ENCODE measurements at places on chromosomes 1 and 21. TPM values are rescaled to one million over a fixed set of nuclear protein-coding genes. Genes with fewer than 3 reads are reported as not detected.

DNA sequence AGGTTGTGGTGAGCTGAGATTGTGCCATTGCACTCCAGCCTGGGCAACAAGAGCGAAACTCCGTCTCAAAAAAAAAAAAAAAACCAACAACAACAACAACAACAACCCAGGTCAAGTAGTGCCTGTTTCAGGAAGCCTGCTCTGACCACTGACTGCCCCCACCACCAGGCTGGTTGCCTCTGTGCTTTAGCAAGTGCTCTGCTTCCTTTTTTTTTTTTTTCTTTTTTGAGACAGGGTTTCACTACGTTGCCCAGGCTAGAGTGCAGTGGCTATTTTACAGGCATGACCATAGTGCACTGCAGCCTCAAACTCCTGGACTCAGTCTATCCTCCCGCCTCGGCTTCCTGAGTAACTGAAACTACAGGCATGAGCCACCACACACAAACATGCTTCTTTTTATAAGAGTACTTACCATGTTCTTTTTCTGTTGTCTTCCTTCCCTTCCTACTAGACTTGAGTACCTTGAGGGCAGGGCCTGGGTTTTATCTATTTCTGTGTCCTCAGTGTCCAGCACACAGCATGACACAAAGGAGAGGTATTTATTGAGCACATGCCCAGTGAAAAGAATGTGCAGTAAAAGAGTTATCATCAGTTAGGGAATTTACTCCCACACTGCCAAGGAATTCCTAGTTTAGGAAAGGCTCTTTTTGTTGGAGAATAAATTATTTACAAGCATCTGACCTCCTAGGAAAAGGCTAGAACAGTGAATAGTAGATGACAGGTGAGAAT, 9.9 kb upstream of the COA7 start:
- DNase-seq: no peak

DNA sequence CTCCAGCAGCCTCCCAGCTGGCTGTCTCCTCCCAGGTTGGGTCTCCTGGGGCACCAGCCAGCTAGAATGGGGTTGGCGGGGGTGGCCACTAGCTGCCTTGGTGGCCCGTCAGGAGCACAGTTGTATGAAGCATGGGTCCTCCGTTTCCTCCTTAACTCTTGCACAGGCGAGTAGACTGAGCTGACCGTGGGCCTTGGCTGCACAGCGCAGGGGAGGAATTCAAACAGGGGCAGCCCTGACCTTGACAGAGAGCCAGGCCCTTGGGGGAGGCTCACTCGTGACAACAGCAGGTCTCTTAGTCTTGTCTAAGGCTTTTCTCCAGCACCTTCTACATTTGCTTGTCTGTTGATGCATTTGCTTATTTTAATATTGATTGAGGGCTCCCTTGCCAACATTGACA, 114.1 kb downstream of the PRDM2 start:
- DNase-seq: no peak

CD247 gene
- 251 TPM for total RNA-seq

DNA sequence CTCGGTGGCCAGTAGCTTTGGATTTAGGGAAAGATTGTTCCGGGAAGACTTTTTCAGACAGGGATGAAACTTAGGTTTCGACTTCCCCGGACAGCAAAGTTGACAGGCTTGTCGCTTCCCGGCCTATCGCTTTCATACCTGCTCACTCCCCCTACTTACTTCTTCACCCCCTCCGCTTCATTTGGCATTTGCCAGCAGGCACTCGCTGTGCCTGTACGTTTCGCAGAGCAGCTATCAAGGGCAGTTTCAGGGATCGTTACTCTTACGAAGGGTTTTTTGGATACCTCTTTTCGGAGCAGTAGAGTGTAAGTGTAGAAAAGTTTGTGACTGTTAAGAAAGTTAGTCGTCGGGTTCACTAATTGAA, 393 bp downstream of the BLZF1 start:
- peak; percentile 46 for DNase-seq

DNA sequence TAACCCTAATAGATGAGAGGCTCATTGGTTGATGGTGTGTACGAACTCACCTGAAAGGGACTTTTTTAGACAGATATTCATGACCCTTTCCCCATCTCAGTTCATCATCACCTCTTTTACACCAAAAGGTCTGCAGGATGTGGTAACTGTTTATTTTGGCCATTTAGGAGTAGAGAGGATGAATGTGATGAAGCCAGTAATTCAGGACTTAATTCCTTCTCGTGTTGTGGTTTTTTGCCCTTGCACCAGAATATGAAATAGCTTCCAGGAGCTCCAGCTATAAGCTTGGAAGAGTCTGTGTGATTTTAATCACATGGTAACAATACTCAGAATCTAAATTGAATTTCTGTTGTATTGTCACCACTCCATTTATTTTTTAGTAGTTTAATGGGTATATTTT, 189.4 kb upstream of the KCTD3 start:
- no peak for DNase-seq

- DNase-seq: no peak
Observed at GRCh38 chr1:243520831-243521230, 265.0 kb downstream of the SDCCAG8 start.

- DNase-seq: no peak
Observed at GRCh38 chr1:169999761-170000160, 74.7 kb downstream of the KIFAP3 start.

GRCh38 chr1:32025515-32025914, 11.8 kb downstream of the KHDRBS1 start:
- DNase-seq: no peak

GRCh38 chr1:200535605-200536004, 84.9 kb downstream of the KIF14 start:
- DNase-seq: peak; percentile 33

DNA sequence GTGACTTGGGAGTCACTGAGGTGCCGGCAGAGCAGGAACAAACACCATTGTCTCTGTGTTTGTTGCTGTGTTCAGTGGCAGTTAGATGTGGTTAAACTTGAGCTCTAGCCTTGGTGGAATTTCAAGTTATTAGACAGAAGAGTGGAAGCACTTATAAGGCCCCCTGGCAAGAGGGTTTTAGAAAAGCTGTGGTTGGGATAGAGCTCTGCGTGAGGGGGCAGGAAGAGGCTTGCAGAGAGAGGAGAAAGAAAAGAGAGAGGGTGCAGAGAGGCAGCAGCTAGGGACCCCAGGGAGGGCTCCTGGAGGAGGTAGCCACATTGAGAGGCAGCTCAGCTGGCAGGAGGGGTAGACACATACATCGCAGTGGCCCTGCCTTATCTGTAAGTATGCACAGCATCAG, 128.2 kb downstream of the GALNT2 start:
- DNase-seq: no peak

- DNase-seq: no peak
Observed at GRCh38 chr1:50917138-50918137, 42.6 kb downstream of the FAF1 start.

DNA sequence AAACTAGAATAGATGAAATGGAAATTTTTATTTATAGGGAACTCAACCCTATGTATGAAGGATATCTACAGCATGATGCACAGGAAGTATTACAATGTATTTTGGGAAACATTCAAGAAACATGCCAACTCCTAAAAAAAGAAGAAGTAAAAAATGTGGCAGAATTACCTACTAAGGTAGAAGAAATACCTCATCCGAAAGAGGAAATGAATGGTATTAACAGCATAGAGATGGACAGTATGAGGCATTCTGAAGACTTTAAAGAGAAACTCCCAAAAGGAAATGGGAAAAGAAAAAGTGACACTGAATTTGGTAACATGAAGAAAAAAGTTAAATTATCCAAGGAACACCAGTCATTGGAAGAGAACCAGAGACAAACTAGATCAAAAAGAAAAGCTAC, 7.9 kb downstream of the USP1 start:
- DNase-seq: no peak

RGS8 gene
- not detected for total RNA-seq

NBL1 gene
- total RNA-seq: 17.5 TPM

- DNase-seq: no peak
Observed at GRCh38 chr1:228205526-228206436, 2.1 kb upstream of the OBSCN start.

PADI3 gene
- not detected for total RNA-seq

GRCh38 chr1:186202271-186202764, 172.7 kb downstream of the TPR start:
- no peak for DNase-seq

KLHDC9 gene
- 0.30 TPM for total RNA-seq

DNA sequence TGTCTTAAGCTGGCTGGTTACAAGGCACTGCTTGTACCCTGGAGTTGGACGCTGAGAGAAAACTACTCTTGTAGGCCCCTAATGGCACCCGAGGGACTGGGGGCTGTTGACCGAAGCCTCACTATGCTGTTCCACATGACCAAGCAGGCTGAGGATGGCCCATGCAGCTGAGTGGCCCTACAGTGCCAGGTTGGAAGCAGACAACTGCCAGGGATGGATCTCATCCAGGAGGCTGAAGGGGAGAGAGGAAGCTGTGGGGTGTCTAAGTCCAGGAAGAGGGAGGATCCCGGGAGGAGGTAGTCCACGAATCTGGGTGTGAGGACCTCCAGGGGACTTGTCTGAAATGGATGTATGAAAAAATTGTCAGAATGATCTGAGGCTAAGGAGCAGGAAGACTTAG, 45.8 kb downstream of the FOXD2 start:
- DNase-seq: no peak

DNA sequence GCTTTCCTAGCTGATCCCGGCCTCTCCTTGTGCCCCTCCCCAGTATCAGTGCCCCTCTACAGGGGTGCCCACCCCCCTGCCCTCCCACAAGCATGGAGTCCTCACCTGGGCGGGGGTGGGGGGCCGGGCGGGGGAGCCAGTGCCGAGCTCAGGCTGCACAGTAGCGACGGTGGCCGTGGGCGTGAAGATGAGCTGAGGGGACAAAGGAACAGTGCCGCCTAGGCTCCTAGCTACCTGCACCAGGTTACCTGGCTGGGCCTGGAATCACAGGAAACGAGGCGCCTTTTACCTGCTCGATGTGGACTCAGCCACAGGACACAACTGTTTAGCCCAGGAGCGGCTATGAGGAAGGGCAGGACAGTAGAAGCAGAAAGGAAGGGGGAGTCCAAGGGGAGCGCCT, 47.5 kb upstream of the A3GALT2 start:
- no peak for DNase-seq

GRCh38 chr1:94816030-94816429, 4.1 kb upstream of the SLC44A3 start:
- no peak for DNase-seq

DNA sequence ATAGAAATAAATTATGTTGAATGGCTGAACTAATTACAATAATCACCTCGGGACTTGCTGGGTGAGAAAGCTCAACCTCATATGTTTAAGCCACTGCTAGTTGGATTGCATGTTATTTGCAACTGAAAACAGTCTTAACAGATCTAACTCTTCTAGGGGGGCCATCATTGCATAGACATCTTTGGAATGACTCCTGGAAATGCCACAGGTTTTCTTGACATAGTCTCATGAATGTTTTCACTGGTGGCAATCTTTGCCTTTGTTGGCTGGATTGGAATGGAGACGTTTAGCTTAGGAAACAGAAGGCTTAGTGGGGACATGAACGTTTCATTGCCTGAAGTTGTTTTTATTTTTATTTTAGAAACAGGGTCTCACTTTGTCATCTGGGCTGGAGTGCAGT, 8.8 kb upstream of the WDTC1 start:
- DNase-seq: no peak

- DNase-seq: no peak
Observed at GRCh38 chr1:47752559-47752958, 244.6 kb downstream of the TRABD2B start.

DNA sequence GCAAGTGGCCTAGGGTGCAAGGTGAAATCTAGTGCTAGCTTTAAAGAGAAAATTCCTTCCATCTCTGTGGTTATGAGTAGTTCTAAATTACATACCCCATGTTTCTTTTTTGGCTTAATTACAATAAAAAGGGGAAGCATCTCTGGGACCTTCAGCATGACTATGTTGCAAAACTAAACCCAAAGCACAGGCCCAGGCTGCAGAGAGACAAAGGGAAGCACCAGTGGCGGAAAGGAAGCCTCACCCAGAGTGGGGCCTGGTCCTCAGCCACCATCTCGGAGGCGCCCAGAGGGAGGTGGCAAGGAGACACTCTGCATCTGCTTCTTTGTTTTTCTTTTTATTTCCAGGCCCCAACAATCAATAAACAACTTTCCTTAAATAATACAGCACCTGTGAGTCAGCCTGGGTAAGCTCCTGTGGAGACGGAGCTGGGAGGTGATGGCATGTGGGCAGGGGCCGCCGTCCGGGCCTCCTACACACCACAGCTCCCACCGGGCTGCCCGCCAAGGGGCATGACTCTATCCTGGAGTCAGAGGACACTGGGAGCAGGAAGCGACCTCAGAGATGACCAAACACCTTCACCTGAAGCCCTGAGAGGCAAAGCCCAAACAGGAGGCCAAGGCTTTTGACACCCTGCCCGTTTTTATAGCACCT, 21.7 kb downstream of the ITPKB start:
- no peak for DNase-seq

ASH1L gene
- 44.1 TPM for total RNA-seq

DNA sequence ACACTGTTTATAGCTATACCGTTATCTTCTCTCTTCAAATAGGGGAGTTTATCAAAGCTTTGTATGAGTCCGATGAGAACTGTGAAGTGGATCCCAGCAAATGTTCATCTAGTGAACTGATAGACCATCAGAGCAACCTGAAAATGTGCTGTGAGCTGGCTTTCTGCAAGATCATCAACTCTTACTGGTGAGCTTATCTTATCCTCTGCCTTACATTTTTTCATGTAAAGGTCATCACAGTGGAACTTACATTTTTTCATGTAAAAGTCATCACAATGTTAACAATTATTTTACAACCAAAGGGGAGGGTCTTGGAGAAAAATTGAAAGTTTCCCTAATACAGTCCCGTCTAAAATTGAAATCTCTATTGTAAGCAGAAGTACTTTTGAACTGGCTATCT, 45.2 kb downstream of the CLEC20A start:
- DNase-seq: no peak

- no peak for DNase-seq
Observed at GRCh38 chr1:224501836-224502235, 67.2 kb upstream of the WDR26 start.

SYT6 gene
- total RNA-seq: not detected

- DNase-seq: no peak
Observed at GRCh38 chr1:118878661-118879060, 109.5 kb downstream of the TBX15 start.

GRCh38 chr1:7899741-7900140, 40.9 kb downstream of the TNFRSF9 start:
- DNase-seq: no peak

GRCh38 chr1:66951513-66951912, 26.7 kb downstream of the MIER1 start:
- no peak for DNase-seq

- DNase-seq: no peak
Observed at GRCh38 chr1:224620105-224620504, 4.0 kb downstream of the CNIH3 start.

CLEC20A gene
- not detected for total RNA-seq
